Brain pericyte (primary cell): ENCODE measurements at places on chromosomes 2 and 18.

GRCh38 chr2:45134726-45135125, 125.5 kb upstream of the SIX2 start:
- no peak for DNase-seq

DNA sequence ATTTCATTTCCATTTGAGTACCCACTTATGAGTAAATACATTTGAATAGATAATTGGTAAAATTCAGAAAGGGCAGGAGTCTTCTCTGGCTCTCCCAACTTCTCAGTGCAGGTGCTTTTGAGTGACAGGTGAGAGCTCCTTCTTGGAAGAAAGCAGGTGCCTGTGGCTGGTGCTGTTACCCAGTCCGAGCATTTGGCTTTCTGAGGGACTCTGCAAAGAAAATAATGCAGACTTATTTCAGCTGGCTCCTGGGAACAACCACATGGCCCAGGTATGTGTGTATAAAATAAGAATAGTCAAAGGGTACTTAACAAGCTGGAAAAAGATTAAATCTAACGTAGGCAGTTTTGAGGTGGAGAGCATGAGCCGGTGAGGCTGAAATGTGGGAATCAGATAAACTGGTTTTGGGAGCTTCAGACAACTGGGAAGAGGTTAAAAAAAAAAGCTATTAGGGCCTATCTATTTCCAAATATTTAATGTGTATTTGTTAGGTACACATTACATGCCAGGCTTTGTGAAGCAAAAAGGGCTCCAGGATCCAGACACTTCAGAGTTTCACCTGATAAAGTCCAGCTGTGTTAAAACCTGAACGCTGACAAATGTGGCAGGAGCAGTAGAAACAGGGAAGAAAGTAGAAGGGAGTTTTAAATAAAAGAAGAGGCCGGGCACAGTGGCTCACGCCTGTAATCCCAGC, 20.6 kb downstream of the ZNF236 start:
- no peak for DNase-seq

DNA sequence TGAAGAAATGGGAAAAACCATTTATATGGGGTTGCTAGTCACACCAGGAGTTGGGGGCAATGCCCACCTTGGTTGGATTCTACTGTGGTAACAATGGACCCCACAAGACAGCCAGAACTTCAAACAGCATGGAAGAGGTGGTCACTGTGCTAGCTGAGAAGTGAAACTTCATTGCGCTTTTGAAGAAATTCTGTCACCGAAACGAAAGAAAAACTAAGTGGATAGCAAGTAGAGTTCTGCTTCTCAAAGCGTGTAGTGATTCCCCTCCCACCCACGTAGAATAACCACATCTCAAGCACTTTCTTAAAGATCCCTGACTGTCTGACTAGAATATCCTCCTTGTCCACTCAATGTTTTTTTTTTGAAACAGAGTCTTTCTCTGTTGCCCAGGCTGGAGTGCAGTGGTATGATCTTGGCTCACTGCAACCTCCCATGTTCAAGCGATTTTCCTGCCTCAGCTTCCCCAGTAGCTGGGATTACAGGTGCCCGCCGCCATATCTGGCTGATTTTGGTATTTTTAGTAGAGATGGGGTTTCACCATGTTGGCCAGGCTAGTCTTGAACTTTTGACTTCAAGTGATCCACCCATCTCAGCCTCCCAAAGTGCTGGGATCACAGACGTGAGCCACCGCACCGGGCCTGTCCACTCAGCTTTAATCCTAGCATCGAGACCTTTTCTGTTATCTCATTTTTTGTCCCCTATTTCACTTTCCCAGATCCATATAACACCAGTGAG, 30.1 kb upstream of the CCL20 start:
- DNase-seq = no peak

DNA sequence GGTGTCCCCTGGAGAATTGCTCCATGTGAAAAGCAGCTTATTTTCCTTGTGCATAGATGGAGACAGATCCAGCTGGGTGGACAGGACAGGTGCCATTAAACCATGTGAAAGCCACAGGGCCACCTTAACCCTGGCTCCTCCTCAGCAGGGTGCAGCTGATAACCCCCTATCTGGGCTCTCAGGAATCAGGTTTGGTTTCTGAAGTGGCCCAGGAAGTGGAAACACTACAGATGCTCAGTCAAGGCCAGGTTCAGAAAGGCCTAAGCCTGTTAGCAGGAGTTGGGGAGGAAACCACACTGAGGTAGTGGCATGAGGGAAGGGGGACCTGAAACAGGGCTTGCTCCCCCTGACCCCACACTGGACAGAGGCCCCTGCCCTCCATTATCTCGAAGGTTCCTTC, 217.0 kb downstream of the SPP2 start:
- no peak for DNase-seq

GRCh38 chr2:42978175-42978886, 185.9 kb upstream of the HAAO start:
- DNase-seq = no peak

GRCh38 chr2:11789243-11789642, 42.8 kb downstream of the LPIN1 start:
- DNase-seq = no peak

GRCh38 chr2:140257692-140258300, 1477.6 kb upstream of the NXPH2 start:
- DNase-seq = no peak

- DNase-seq = no peak
Observed at GRCh38 chr2:51718881-51719280, 686.9 kb upstream of the NRXN1 start.

- DNase-seq = no peak
Observed at GRCh38 chr2:69395866-69396265, 8.8 kb upstream of the GFPT1 start.

DNA sequence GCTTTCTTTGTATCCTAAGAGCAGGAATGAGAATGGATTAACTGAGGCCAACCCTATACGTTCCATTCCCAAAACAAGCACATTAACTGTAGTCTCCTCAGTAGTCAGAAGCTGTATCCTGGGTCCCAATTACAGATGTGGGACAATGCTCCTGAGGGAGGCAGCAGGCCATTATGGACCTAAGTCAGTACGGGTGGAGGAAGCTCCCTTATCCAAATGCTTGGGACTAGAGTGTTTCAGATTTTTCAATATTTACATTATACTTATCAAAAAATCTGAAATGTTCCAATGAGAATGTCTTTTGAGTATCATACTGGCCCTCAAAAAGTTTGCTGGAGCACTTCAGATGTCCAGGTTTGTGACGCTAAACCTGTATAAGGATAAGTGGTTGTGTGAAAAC, 90.1 kb downstream of the PRELID3A start:
- DNase-seq = no peak

- no peak for DNase-seq
Observed at GRCh38 chr2:126700677-126701076, 44.7 kb downstream of the GYPC start.

DNA sequence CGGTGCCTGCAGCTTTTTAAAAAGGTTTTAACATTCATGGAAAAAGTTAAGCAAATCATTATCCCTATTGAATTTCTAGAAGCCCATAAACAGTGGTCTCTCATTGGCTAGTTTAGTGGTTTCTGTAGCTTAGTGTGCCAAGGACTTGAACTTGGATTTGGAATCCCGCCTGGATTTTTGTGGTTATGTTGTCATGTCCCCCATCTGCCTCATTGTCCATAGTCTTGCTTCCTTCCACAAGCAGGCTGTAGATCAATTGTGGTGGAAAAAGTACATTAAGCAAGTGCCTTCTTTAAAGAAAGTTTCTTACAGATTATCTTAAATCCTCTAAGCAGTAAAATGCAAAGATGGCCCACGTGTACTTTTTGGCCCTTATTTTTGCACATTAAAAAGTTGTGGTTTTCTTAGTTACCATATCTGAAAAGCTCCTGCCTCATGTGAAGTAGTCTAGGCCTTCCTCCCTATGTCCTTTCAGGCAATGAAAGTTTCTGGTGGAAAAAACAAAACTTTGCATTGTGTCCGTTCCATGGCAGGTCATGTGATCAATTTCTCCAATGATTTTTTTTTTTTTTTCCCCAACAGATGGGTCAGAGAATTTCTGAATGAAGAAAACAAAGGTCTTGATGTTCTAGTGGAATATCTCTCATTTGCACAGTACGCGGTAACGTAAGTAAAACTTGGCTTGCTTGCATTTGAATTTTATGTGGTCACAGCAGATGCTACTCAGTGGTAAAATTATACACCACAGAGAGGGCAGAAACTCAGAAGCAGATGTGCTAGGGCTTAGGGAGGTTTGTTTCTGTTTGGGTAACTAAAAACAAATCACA, 158.9 kb downstream of the PRPF40A start:
- DNase-seq = no peak

GRCh38 chr2:133821107-133821760, 253.0 kb upstream of the NCKAP5 start:
- no peak for DNase-seq

GRCh38 chr2:74206180-74206688, 7.8 kb downstream of the MTHFD2 start:
- DNase-seq = no peak
